ENCODE measurements at places on chromosomes 3 and 15. TPM values are rescaled to one million over a fixed set of nuclear protein-coding genes. Genes with fewer than 3 reads are reported as not detected.

Gene SLC28A2
- not detected for total RNA-seq

Gene CAMP
- total RNA-seq: 3.1 TPM

Gene RABL3
- 23.1 TPM for total RNA-seq

Gene SERPINI2
- not detected for total RNA-seq

Gene C3orf80
- 0.07 TPM for total RNA-seq

Gene SQOR
- total RNA-seq: 191 TPM

Data from nasal cavity respiratory epithelium epithelial cell of viscerocranial mucosa (primary cell).